ENCODE measurements at places on chromosomes 1 and 21.

DNA sequence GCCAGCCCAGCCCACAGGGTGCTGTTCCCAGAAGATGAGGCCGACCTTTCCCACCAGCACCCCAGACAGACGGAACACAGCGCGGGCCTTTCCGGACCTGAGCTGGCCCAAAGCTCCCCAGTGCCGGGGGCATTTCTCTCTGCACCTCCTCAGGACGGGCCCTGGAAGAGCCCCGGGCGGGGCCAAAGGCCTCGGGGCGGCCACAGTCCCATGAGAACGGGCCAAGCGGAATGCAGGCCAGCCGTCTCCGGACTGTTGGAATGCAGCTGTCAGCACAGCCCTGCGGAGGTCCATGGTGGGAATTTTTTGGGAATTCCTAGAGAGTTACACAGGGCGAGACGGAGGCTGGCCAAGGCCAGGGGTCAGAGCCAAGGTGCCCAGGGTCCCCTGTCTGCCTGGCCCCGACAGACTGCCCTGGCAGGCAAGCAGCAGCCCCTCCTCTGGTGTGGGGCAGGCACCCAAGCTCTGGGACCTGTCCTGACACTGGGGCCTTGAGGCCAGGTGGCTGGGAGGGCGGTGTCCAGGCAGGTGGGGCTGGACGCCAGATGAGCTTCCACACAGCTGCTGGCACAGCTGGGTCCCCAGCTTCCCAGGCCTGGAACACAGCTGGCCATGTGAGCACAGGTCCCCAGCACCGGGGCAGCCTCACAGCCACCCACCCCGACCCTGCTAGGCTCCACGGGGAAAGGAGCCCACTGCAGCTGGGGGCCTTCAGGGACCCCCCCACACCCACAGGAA lies 63.0 kb downstream of the MEGF6 start:
- peak; percentile 78 for DNase-seq

GRCh38 chr1:200379432-200379757 lies 30.4 kb downstream of the ZNF281 start:
- DNase-seq = peak; percentile 92

DNA sequence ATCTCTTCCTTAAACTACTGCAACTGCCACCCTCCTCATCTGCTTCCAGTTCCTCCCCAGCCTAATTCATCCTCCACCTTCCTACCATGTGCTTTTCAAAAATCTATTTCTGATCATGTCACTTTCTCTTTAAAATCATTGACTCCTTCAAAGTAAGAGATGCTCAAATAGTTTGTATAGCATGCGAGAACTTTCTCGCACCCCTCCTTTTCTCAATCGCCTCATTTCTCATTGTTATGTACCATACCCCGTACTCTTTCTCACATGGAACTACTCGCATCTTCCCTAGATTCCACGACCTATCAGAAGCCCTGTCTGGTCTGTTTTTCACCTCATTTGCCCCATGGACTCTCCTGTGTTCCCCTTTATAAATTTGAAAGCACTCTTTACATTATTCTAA lies 238.2 kb downstream of the NRIP1 start:
- no peak for DNase-seq

DNA sequence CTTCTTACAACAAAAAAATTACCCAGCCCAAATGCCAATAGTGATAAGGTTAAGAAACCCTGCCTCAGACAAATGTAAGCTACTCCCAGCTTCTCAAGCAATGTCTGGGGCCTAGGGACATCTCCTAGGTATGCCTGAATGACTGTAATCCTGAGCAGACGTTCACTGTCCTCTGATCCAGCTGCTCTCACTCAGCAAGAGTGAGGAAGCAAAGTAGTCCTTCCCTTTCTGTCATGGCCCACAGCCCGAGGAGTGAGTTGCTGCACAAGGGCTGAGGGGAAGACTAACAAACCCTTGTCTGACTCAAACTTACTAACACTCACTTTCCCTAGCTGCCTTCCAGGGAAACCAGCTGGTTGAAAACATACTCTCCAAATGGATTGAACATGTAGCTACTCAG lies 124.9 kb upstream of the TNFSF4 start:
- no peak for DNase-seq

GRCh38 chr1:36387141-36387949 lies 1.6 kb upstream of the STK40 start:
- DNase-seq = no peak

DNA sequence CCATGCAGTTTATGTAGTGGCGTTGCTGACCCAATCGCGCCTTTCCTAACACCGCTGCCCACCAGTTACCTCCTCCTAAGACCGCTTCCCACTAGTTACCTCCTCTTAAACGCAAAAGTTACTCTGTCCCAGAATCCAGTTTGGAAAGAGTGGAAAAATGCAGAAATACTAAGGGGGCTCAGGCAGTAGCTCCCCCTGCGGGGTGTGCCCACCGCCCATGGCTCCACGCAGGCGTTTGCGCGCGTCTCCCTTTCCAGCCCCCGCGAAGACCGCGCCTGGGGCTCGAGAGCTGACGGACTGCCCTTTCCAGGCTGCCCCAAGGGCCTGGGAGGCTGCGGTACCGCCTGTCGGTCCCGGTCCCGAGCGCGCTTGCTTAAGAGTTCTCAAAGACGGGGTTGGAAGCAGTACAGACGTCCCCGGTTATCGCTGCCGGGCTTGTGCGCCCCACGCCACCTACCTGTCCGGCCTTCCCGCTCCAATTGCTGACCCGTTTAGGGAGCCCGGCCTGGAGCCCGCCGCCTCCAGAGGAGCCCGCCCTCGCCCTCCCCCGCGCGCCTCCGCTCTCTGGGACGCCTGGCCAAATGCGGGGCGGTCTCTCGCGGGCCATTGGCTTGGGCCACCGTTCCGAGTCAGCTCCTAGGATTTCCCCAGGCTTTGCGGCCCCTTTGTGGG lies 414.1 kb upstream of the ESRRG start:
- no peak for DNase-seq

GRCh38 chr1:55531644-55532043 lies 316.5 kb upstream of the USP24 start:
- DNase-seq = no peak

GRCh38 chr1:231216498-231216897 lies 24.5 kb upstream of the GNPAT start:
- DNase-seq = no peak

DNA sequence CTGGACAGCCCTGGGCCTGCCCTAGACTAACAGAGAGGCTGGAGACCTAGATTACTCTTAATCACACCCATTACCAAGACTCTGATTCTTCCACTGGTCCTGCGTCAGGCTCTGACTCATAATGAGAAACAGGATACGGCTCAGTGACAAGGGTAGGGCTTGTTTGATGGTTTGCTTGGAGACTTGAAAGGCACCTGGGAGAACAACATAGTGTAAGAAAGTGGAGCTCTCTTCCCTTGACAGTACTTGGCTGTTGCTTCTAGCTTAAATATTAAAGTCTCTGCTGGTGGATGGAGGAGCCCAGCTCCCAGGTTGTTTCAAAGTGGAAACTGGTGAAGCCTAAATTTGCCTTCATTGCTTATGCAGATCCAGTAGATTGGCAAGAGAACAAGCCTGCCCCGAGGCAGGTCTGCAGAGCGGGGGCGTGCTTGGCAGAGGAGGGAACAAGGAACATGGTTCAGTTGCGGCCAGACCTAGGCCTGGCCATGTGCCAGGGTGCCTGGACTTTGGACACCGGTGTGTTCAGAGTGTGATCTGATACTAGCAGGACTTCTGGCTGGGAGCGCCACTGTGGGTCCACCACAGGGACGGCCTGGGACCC lies 480.6 kb downstream of the CAMTA1 start:
- DNase-seq = peak; percentile 66

GRCh38 chr1:222798116-222798515 lies 16.7 kb upstream of the DISP1 start:
- no peak for DNase-seq

GRCh38 chr1:234507089-234507488 lies 28.1 kb upstream of the TARBP1 start:
- DNase-seq = no peak

DNA sequence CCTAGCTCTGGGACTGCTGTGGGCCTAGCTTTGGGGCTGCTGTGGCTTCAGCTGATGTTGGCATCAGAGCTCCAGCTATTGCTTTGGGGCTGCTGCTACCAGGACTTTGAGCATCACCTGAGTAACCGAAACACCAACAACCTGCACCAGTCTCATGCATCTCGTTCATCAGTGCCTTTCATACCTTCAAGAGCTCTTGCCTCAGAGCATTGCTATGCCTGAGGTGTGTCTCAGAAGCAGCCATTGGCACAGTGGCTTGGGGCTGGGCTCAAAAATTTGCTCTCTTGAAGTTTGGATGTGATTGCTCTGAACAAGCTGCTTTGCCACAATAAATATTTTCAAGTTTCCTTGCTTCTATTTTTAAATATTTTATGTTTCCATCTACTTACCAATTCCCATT lies 6.7 kb upstream of the LCE2D start:
- no peak for DNase-seq

- no peak for DNase-seq
Measured at GRCh38 chr1:4171480-4172450, 271.7 kb upstream of the C1orf174 start.

DNA sequence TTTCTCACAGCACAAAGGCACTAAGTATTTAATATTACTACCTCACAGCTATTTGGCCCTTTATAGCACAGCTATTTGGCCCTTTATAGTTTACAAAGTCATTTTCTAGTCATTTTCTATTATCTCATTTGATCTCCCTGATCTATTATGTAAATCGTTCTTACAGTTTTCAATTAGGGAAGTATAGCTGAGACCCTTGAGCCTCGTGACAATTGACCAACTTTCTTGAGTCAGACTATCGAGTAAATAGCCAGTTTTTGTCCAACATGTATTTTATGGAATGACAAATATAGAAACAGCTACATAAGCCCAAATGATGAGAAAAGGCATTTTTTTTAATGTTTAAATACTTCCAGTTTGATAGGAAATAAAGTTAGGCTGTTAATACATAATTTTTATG lies 7.0 kb upstream of the ANGPTL1 start:
- DNase-seq = no peak

GRCh38 chr21:36194024-36194423 lies 37.4 kb downstream of the DOP1B start:
- no peak for DNase-seq

- DNase-seq = no peak
Measured at GRCh38 chr1:111832521-111833155, 76.9 kb downstream of the DDX20 start.

GRCh38 chr1:12124693-12125421 lies 41.9 kb upstream of the TNFRSF1B start:
- DNase-seq = peak; percentile 36

DNA sequence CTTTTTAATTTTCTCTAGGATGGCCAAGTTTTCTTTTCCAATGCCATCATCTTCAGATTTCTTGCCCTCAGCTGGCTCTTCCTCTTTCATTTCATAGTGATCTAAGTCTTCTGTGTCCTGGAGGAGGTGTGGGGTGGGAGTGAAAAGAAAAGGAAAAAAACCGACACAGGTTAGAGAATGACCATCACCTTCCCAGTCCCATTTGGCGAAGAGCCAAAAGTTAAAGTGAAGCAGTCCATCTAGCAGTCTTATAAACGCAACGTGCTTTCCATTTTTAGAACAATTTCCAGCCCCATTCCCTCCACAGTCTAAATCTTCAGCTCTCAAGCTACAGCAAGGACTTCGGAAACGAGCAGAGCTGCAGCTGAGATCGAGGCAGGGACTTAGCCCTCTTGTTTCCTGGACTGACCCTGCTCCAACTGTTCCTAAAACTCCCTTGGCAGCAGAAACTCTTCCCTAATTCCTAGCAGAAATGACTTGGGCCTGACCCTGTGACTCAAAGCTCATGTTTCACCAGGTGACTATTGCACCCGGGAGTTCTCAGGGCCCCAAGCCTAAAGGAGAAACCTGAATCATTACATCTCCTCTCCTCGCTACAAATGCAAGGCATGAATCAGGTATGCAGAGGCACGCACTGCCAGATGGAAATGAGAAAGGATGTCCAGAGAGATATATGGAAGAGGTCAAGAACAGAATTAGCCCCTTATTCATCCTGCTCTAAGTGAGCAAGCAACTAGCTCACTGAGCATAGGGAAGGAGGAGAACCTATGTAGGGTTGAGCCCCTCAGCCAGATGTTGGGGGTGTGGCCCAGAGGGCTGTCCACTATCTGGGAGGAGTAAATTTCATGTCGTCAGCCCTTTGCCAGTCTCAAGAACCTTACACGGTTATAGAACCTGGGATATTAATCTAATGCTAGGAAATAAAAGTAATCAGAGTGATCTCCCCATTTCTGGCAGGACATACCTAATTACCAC lies 5.1 kb downstream of the UBE2Q1 start:
- DNase-seq = no peak

DNA sequence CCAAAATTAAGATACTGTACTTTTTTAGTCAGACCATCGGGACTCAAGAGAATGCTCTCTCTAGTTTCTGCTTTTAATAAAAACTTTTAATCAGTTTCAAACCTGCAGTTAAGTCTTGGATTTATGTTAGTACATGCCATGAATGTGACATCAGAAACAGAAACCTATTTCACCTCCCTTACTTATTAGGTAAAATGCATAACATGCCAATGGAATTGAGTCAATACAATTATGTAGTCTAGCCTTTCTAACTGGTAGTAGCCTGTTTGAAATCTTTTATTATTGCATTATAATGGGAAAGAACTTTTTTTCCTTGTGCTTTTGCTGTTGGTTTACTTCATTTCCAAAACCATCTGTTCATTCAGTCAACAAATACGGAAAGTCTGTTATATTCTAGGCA lies 4.8 kb downstream of the PHACTR4 start:
- DNase-seq = no peak

GRCh38 chr1:17992800-17993199 lies 114.8 kb upstream of the IGSF21 start:
- no peak for DNase-seq

DNA sequence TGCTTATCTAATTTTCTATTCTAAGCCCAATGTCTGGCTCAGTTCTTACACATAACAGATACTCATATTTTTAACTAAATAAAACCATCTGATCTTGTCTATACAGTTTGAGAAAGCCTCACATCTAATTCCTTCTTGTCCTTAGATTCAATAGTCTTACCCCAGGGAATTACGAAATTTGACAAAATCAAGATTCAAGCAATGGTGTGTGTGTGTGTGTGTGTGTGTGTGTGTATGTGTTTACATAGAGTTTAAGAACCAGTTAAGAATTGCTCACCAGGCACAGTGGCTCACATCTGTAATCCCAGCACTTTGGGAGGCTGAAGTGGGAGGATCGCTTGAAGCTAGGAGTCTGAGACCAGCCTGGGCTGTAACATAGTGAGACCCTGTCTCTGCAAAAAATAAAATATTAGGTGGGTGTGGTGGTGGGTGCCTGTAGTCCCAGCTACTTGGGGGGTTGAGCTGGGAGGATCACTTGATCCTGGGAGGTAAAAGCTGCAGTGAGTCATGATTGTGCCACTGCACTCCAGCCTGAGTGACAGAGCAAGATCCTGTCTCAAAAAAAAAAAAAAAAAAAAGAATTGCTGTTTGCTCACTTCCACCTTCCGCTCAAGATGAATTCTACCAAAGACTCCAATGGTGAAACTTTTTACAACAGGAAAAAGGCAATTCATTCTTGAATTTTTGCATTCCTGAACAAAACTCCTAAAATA lies 6.2 kb downstream of the WDR64 start:
- DNase-seq = no peak

GRCh38 chr1:29651684-29652665 lies 415.7 kb downstream of the PTPRU start:
- no peak for DNase-seq

GRCh38 chr1:65311760-65312159 lies 2.4 kb downstream of the DNAJC6 start:
- no peak for DNase-seq

All from HS-27A (cell line).